Activated effector memory CD4-positive, alpha-beta T cell treated with Interleukin-2 at 50 U/mL for 16 hours (primary cell): ENCODE measurements at places on chromosomes 5 and 9.

DNA sequence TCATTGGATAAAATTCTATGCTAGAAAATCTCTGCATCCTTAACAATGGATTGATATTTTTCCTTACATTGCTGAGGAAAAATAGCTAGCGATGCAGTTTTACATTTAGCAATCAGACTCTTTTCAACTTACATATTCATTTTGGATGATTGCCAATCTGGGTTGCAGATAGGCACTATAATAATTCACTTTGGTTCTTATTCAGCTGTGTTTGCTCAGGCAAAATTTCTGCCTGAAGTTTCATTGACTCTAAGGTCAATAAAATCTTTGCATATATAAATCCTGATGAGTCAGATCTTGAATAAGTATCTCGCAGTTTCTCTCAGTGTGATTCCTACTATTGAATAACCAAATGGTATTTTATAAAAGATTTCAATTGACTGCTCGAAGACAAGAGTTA, 1105.8 kb downstream of the CDH18 start:
- DNase-seq, result no peak

DNA sequence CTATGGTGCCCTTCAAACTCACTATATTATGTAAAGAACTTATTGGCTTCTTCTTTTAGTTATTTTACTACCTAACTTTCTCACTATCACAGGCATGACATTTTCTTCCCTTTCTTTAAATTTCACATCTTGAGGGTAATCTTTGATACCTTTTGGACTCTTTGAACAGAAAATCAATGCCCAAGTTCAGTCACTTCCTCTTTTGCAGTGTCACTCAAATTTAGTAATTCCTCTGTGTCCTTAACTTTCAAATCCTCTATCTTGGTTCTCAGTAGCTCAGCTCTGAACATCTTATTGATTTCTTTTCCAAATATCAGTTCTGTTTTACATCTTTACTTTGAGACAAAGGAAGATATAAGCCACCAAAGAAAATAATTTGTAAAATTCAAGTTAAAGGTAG, 25.5 kb downstream of the CNTLN start:
- DNase-seq, result no peak

- DNase-seq, result no peak
Observed at GRCh38 chr5:175765858-175766257, 105.5 kb upstream of the CPLX2 start.

- no peak for DNase-seq
Observed at GRCh38 chr9:89754193-89754592, 149.4 kb downstream of the GADD45G start.

- DNase-seq, result no peak
Observed at GRCh38 chr5:55427157-55427556, 107.6 kb downstream of the PLPP1 start.

GRCh38 chr5:1896602-1897376, 14.1 kb upstream of the IRX4 start:
- DNase-seq, result no peak

DNA sequence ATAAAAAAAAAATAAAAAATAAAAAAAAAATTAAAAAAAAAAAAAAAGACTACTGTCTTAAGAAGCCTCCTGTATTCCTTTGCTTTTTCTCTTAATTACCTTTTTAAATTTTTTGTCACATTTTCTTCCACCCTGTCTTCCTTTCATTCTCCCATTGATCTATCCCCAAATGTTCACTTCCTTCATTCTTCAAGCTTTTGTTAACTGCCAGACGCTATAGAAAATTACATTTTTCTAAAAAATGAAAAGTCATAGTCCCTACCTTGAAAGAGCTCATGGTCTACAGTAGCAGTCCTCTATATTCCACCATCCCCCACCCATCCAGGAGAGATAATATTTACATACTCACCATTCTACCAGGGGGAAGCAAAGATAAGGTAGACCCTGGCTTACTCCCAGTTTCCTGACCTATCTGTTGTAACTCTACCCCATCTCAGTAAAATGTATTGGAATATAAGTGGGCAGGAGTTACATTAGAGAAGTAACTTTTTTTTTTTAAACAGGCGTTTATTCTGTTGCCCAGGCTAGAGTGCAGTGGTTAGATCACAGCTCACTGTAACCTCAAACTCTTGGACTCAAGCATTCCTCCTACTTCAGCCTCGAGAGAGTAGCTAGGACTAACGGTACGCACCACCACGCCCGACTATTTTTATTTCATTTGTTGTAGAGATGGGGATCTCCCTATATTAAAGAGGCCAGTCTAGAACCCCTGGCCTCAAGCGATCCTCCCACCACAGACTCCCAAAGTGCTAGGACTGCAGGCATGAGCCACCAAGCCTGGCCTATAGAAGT, 3.8 kb upstream of the PRKAA1 start:
- DNase-seq, result no peak

DNA sequence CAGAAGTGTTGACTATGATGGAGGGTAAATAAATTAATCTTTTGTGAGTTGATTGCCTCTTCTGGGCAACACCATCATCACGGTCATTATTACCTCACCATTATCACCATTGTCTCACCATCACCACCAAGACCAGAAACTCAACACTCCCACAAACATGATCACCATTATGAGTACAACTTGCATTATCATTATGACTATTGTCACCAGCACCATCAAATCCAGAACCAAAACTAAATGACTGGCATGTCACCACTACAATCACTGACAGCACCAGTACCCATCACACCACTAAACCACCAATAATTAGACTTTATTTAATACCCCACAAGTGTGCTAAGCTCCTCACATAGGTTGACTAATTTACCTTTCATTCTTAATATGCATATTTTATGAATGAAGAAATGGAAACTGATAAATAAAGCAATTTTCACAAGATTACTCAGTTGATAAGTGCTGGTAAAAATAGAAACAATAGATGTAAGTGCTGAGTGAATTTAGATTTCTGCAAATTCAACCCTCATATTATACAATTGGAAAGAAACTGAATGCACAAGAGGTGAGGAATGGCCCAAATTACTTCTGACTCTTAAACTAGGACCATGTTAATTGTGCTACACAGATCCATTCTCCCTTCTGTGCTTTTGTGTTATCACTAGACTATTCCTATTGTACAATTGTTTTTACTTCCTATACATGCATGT, 517.8 kb upstream of the PAPPA start:
- DNase-seq, result no peak

- DNase-seq, result no peak
Observed at GRCh38 chr9:113261917-113262671, 13.3 kb downstream of the CDC26 start.

GRCh38 chr5:72231991-72232703, 87.9 kb downstream of the MRPS27 start:
- DNase-seq, result no peak

DNA sequence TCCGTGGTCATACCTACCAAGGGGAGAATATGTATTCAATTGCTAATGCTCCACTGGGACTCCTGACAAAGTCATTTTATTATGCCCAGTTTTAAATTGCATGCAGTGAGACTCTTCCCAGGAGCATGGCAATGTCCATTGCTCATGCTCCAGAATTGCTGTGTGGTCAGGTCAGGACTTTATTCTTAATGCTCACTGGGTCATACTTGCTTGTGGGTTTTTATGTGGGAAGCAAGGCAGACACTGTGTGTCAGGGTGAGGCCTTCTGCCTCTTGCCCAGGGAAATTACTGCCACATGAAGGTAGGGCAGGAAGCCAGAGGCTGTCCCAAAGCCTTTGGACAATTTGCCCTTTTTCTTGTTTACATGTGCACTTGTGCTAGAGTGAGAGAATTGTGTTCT, 164.6 kb upstream of the MEF2C start:
- no peak for DNase-seq

GRCh38 chr9:26054600-26055520, 376.6 kb upstream of the TUSC1 start:
- no peak for DNase-seq

- no peak for DNase-seq
Observed at GRCh38 chr5:98320343-98320742, 453.1 kb upstream of the RGMB start.

GRCh38 chr9:107711542-107711941, 222.0 kb upstream of the KLF4 start:
- no peak for DNase-seq

- DNase-seq, result no peak
Observed at GRCh38 chr9:5510360-5510931, at the start of gene PDCD1LG2. TSS of gene PDCD1LG2 (plus strand) at chr9:5510531. CDS start at chr9:5522547, 12,016 bp downstream.

DNA sequence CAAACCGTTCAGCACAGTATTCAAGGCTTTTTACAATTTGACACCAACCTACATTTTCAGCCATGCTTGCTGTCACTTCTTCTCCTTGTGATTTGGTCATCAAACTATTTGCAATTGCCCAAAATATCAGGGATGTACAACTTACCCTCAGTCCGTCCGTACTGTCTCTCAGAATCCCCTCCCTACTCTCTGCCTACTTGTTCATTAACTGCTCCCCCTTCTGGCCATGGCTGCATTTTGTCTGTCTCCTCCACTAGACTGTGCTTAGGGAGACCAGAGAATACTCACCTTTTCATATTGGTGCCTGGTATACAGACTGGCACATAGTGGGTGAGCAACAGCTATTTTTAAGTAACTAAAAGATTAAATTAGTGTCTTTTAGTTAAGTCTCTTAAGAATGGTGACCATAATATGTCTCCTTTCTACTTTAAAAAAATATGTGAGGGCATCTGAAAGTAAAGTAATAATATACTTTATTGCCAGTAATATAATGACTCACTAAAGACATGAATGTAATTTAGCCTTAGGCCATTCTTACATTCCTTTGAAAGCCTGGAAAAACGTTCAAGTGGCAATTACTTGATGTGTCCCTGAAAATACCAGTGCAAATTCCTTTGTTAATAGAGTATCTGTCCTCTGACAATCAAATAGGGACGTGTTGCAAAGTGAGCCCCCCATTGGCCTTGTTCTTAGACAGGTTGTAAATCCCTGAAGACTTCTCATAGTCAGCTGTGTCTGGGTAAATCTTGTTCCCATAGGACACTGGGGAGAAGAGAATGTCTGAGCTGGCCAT, 27.8 kb downstream of the PRLR start:
- DNase-seq, result no peak

GRCh38 chr9:71984403-71984802, 73.0 kb downstream of the C9orf85 start:
- no peak for DNase-seq

DNA sequence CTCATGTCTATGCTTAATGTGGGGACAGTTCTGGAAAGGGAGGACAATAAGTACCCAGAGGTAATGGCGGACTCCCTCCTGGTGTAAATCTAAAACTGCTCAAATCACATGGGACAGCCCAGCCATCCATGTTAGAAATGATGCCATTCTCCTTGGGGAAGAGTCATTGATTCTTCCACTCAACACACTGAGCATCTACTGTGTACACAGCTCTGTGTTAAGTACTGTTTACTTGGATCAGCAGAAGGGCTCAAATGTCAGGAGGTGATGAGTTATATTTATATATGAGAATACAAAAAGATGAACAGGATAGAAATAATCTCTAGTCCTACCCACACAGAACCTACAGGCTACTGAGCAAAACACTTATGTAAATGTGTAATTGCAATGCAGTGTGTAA, 31.8 kb upstream of the NANS start:
- DNase-seq, result no peak

DNA sequence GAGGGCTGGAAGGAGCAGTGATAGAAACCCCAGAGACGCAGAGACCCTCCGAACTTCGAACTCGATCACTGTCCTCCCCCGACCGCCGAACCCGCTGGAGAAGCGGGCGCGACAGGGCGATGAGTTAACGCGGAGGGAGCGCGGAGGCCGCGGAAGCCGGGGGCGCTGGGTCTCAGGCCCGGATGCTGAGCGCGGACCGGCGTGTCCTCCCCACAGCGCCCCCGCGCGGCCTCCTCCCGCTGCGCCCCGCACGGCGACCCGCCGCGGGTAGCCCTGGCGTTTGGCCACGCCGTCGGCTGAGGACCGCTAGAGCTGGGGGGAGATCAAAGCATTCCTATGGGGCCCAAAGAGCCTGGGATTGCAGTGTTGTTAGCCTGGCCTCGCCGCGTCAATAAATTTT, 7.7 kb upstream of the DMRT2 start:
- no peak for DNase-seq

DNA sequence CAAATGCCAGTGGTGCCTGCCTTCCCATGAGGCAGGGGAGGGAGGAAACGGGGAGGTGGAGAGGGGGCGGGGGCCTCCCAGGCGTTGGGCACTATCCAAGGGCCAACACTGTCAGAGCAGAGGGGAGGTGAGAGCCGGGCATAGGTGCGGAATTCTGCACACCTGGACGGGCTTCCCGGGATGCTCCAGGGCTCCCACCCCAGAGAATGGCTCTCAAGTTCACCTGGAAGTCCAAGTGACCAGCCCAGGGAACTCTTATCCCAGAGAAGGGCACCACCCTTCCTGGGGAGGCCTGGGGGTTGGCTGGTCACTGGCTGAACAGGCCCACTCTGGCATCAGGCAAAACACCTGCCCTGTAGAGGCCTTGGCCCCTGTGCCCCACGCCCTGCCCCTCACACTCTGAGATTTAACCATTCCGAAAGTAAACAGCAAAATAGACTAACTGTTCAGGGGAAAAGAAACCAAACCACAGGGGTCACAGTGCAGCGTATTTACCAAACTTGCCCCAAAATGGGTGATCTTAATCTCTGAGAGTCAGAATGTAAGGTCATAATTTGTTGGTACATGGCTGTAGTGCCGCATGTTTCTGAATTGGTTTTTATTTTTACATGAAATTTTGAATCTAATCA, 2.7 kb downstream of the CSF2 start:
- DNase-seq, result no peak

DNA sequence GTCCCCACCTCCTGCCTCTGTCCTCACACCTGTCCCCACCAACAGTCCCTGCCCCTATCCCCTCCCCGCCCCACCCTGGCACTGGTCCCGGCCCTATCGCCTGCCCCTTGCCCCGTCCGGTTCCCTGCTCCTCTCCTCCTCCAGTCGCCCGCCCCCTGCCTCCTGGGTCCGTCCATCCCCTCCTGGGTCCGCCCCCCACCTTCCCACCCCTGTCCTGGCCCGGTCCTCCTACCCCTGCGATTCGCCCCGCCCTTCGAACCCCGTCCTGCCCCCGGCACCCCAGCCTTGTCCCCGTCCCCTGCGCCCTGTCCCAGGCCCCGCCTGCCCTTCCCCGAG, 372 bp downstream of the EDF1 start:
- DNase-seq, result no peak

DNA sequence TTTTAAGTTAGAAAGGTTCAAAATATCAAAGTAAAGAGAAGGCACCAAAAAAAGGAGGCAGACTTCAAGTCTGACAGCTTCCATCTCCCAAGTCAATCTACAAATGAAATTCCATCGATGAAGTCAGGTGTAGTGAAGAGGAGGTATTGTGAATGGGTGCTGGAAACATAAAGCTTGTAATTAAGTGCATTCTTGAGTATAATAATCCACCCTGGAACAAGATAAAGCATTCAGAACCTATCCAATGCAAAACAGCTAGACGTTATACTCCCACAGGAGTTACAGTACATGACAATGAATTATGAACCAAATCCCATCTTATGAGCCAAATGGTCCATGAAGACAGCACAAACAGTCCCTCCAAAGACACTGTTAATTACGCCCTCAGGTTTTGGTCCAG, 22.3 kb downstream of the BNC2 start:
- DNase-seq, result no peak

GRCh38 chr5:651296-652022, 39.3 kb downstream of the CEP72 start:
- no peak for DNase-seq

GRCh38 chr5:44983006-44983405, 174.3 kb downstream of the MRPS30 start:
- no peak for DNase-seq

- no peak for DNase-seq
Observed at GRCh38 chr5:75551471-75551870, 39.8 kb downstream of the POLK start.

- DNase-seq, result no peak
Observed at GRCh38 chr5:146084376-146084775, 21.0 kb downstream of the PLAC8L1 start.
